Adrenal gland (tissue), 19 donors: ENCODE measurements at places on chromosomes 2 and 18. TPM values are rescaled to one million over a fixed set of nuclear protein-coding genes. Genes with fewer than 3 reads are reported as not detected.

DNA sequence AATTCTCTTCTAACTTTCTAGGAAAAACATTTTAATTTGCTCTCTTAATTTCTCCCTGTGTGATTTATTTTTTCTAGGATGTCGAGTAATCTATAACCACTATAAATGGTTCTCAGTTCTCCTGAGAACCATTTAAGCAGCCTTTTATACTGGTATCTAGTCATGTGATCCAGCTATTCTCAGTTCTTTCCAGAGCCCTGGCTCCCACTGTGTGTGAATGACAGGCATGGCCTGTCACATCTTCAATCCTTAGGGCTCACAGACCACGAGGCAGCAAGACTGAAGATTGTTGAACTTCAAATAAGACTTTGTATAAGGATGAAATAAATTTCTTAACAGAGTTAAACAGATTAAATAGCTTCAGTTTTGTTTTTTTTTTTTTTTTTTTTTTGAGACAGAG is 219.4 kb downstream of the HNMT start:
- no peak for DNase-seq

DNA sequence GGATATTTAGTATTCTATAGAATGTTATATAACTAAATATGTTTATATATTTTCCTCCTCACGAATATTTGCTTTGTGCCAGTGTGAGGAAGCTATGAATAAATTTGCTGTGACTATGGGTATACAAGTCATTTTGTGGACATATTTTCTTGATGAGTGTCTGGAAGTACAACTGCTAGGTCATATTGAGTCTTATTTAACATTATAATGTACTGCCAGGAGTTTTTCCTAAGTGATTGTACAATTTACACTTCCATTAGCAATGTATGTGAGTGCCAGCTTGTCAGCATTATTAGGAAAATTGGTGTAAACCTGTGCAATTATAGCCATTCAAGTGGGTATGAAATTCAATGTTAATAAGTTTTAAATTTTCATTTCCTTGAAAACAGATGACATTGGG is 1328.9 kb upstream of the TMEFF2 start:
- no peak for DNase-seq

Gene GATA6
- 137 TPM for total RNA-seq

GRCh38 chr2:134232461-134232860 is 21.4 kb upstream of the MGAT5 start:
- no peak for DNase-seq

Gene UGT1A9
- total RNA-seq = not detected

DNA sequence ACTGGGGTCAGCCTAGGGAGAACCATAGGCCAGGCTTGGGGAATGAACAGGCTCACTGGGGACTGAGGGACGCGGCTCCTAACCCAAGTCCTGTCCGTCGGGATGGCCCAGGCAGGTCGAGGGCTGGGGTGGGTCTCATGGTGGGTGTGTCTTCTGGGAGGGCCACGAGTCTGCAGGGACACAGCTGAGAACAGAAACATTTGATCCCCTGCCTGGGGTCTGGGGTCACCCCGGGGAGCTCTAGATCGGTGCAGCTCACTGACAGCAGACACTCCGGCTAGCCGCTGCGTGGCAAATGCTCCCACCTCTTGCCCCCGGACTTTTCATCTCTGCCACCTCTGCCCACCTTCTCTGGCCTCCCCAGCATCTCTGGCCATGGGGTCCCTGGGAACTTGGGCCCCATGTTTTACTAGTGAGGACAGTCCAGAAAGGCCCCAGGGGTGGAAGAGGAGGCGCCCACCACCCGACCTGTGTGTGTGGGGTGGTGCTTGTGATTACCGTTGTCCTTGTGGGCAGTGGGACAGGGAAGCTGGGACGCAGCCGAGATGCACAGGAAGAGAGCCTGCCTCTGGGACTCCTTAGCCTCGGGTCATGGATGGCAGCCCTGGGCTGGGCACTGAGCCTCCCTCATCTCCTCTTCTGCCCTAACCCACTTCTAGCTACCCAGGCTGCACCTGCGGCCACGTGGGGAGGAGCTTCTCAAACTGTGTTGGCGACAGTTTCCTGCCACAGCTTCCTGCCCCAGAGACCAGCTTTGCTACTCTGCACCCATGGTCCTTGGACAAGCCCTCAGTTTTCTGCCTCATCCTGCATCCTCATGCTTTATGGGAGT is 4.9 kb downstream of the ZAP70 start:
- no peak for DNase-seq

DNA sequence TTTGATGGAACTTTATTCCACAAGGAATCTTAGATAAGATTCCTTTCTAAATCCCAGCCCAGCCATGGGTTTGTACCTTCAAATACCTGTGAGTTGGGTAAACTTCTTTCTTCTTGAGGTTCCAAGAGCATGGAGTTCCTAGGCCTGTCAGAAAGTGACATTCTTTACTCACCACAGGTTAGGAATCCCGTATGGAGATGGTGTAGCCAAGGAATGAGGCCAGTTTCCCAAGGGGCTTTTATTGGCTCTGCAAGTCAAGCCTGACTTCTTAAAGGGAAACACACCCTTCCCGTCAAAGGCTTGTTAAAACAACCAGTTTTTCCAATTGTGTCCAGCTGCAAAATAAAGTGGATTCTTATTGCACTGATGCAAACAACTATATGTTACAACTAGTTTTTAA is 45.8 kb downstream of the STK17B start:
- no peak for DNase-seq

Gene NEB
- 20.5 TPM for total RNA-seq
